Left renal pelvis (tissue), 4 donors: ENCODE measurements at places on chromosomes 13 and 19. TPM values are rescaled to one million over a fixed set of nuclear protein-coding genes. Genes with fewer than 3 reads are reported as not detected.

The KLK14 gene
- 0.67 TPM for polyA plus RNA-seq

The ZNF536 gene
- 4.6 TPM for polyA plus RNA-seq

The ELSPBP1 gene
- polyA plus RNA-seq = not detected

The METTL21C gene
- 0.85 TPM for polyA plus RNA-seq

The RAX2 gene
- polyA plus RNA-seq = not detected

The PLIN5 gene
- polyA plus RNA-seq = 10.9 TPM

The SIGLEC5 gene
- 0.57 TPM for polyA plus RNA-seq
